ENCODE measurements at places on chromosomes 6 and 20.

- DNase-seq: no peak
Measured at GRCh38 chr6:163332575-163332974, 81.9 kb upstream of the QKI start.

GRCh38 chr20:50663095-50663821, 28.1 kb downstream of the RIPOR3 start:
- DNase-seq: no peak

DNA sequence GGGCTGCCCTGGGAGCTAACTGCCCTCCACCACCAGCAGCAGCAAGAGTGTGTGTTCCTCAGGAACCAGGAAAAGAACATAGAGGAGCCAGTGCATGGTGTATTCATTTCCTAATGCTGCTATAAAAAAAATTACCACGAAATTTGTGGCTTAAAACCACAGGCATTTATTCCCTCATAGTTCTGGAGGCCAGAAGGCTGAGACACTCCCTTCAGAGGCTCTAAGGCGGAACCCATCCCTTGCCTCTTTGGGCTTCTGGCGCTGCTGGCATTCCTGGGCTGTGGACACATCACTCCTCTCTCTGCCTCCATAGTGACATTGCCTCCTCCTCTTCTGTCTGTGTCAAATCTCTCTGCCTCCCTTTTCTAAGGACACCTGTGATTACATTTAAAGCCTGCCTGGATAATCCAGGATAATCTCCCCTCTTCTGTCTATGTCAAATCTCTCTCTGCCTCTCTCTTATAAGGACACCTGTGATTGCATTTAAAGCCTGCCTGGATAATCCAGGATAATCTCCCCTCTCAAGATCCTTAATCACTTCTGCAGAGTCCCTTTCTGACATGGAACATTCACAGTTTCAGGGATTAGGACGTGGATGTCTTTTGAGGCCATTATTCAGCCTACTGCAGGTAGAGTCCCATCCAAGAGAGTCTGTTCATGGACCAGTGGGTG, 54.7 kb downstream of the NDUFAF5 start:
- no peak for DNase-seq

GRCh38 chr20:49697071-49697470, 16.6 kb downstream of the B4GALT5 start:
- no peak for DNase-seq

DNA sequence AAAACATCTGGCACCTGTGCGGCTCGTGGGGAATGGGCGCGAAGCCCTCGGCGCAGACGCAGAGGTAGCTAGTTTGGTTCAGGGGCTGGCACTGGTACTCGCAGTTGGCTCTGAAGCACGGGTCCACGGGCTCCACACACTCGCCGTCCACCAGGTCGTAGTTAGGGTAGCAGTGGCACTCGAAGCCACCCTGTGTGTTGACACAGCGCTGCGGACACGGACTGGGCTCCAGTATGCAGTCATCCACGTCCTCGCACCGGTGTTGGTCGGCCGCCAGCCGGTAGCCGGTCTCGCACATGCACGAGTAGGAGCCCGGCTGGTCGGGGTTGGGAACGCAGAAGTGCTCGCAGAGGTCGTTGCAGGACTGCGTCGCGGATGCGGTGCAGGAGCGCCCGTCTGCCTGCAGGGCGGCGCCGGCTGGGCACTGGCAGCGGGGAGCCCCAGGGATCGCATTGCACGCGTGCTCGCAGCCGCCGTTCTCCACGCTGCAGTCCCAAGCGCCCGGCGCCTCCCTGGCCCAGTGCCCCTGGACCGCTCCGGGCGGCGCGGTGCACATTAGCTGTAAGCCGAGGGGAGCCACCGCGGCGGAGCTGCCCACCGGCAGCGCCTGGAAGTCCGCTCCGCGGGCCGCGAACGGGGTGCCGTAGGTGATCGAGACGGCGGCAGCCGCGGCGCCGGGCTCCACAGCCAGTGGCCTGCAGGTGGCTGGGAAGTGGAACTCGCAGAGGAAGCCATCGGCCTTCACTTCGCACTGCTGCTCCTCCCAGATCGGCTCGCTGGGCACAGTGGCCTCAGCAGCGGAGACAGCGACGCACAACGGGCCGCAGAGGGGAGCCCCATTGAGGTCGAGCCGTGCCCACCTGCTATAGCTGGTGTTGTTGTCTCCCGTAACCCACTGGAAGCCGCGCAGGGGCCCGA, 930 bp downstream of the THBD start:
- no peak for DNase-seq

DNA sequence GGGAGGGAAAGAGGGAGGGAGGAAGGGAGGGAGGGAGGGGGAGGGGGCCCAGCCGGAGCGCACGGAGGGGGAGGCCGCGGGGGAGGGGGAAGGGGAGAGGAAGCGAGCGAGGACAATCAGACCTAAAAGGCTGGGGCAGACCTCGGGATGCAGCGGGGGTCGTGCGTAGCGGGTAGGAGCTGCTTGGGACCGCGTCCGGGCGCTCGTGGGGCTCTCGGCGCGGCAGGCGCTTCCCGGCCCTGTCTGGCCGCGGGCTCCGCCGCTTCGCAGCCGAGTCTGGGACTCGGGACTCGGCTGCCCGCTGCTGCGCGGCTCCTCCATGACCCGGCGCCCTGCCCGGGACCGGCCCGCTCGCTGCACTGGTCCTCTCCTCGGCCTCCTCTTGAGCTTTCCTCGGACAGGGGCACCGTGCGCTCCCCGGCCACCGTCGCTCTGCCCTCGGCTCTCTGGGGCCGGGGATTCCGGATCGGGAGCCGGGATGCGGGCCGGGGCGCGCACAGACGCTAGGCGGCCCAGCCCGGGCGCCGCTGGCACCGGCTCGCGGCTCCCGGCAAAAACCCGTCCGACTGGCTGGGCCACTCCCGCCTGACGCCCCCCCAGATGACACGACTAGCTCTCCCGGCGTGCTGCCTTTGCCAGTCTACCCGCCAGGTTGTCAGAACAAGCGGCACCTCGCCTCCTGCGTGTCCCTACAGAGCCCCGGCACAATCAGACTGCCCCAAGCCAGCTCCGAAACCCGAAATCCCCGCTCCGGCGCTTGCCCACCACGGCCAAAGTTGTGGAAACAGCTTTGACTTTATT, 2.2 kb downstream of the TFAP2A start:
- DNase-seq: no peak

- DNase-seq: no peak
Measured at GRCh38 chr6:32088487-32089049, 20.6 kb downstream of the TNXB start.

- no peak for DNase-seq
Measured at GRCh38 chr6:54262499-54262898, 45.7 kb upstream of the TINAG start.

- DNase-seq: no peak
Measured at GRCh38 chr6:43277643-43278523, 20.2 kb upstream of the SLC22A7 start.

DNA sequence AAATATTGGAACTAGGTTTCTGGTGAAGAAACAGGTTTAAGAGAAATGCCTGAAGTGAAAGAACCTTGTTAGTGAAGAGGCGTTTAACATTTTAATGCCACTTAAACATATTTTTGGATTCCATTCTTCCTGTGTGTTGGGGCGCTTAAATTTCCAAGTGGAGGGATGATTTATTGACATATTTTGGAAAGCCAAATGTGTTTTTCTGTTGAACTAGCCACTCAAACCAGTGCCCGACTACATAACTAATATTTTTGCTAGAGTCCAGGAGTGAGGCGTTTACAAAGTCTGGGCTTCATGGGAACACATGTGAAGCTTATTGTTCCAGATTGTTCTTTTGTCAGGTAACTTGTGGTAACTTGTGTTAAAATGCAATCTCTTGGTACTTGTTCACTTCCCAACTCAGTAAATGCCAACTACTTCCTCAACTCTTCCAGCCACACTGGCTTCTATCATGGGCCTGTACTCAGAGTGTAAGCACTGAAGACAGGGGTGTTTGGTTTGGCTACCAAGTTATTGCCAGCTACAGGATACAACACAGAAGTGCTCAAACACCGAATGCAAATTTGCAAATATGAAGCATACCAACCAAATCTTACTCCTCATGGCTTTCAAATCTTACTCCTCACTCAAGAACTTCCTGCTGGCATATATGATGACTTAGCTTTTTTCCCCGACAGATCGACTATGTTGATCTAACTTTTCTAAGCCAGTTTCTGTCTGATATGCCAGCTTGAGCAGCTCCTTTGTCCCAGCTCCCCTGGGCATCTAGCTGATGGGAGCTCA, 2.0 kb upstream of the ZNFX1 start:
- DNase-seq: no peak

GRCh38 chr6:106608080-106608668, 21.1 kb downstream of the RTN4IP1 start:
- no peak for DNase-seq

GRCh38 chr6:41022294-41022693, 16.7 kb downstream of the UNC5CL start:
- DNase-seq: no peak

DNA sequence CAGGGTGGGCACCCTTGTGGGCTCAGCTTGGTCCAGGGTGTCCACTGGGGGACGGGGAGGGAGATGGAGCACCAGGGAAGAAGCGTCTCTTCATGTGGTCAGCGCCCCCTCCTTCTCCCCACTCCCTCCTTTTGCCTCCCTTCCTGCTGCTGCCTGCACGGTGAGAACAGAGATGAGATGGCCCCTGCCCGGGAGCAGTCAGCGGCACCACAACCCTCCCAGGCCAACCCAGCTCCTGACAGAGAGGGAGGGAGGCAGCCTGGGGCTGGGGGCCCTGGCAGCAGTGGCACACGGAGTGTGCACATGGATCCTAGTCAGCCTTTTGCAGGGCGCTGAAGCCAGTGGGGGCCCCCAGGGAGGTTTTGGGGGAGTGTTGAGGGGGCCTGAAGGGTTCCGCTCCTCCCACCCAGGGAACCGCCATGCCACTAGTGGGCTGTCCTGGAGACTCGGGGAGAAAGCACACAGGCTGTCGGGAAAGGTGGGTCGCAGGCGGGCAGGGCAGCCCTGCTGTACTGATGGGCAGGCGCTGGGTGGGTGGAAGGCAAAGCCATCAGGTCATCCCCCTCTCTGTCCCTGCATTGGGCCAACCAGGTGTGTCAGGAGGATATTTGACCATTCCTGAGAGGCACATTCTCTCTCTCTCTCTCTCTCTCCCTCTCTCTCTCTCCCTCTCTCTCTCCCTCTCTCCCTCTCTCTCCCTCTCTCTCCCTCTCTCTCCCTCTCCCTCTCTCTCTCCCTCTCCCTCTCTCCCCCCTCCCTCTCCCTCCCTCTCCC, 94.3 kb upstream of the BHLHE23 start:
- DNase-seq: no peak

Measured in AG04450 (cell line).